Neural crest cell (in vitro differentiated cells): ENCODE measurements at places on chromosomes 6 and 20.
A peak's percentile ranks its signal among the peaks of the same experiment; 100 is the strongest.

DNA sequence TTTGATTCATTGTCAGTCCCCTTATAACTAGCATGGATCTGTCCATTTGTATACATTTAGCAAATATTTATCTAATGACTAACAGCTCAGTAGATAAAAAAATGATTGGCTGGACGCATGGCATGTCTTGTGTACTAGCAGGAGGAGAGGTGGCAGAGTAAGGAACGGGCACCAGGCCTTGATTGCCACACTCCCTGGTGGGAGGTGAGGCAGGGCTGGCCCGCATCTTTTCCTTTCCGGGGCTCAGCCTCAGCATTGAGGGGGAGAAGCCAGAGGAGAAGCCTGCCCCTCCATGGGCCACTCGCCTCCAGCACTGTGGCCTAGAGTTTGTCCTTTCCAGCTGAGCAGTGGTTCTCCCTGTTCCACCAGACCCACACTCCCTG is 84.9 kb upstream of the TMEM181 start:
- DNase-seq, result no peak

DNA sequence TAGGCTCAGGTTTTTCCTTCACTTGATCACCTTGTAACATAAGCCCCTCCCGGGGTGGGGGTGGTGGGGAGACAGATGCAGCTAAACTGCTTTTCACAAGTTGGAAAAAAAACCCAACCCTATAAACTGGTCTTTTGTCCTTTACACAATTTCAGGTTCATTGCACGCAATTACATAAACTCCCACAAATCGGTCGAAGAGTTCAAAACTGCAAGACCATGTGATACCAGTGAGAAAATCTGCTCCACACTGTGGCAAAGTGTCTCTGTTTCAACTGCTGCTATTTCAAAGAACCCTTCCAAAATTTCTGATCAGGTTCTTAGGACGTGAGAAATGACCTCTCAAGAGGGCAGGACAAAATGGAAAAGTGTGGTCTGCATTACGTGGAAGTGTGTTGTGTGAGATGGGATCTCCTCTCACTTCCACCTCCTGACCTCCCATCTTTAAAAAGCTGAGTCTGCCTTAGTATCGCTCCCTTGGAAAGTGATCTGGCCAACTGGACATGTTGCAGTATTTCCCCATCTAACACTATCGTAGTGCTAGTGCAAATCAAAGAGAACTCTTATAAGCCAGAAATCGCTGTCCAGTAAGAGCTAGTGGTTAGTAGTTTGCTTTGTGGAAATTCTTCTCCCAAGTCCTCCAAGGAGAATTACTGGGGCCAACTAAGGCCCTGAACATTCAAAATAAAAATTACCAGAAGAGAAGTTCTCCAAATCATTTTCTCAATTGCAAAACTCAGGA is 60.1 kb downstream of the PRND start:
- DNase-seq, result no peak

DNA sequence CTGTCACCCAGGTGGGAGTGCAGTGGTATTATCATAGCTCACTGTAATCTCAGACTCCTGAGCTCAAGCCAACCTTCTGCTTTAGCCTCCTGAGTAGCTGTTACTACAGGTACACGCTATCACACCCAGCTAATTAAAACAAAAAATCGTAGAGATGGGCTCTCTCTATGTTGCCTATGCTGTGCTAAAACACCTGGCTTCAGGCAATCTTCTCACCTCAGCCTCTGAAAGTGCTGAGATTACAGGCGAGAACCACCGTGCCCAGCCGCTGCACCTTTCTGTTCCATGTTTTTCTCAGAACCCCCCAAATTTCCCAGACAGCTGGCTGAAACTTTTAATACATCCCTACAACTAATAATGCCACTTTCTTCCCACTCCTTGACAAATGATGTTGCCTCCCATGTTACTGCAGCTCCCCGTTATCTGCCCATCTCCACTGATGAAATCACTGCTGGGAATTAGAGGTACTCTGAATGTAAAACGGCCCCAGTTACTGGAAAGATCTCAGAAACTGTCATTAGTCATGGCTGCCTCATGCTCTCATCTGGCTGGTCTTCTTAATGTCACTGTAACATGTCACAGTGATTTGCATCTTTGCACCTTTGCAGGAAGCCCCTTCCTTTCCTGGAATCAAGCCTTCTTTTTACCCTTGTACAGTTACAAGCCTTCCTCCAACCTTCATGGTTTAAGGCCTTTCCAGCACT is 697.5 kb downstream of the PRKN start:
- DNase-seq, result no peak

GRCh38 chr6:55913228-55914195 is 38.1 kb upstream of the BMP5 start:
- no peak for DNase-seq

- no peak for DNase-seq
Measured at GRCh38 chr6:5684320-5685053, 322.2 kb downstream of the NRN1 start.

- no peak for DNase-seq
Measured at GRCh38 chr6:130838951-130839350, 11.7 kb downstream of the SMLR1 start.

DNA sequence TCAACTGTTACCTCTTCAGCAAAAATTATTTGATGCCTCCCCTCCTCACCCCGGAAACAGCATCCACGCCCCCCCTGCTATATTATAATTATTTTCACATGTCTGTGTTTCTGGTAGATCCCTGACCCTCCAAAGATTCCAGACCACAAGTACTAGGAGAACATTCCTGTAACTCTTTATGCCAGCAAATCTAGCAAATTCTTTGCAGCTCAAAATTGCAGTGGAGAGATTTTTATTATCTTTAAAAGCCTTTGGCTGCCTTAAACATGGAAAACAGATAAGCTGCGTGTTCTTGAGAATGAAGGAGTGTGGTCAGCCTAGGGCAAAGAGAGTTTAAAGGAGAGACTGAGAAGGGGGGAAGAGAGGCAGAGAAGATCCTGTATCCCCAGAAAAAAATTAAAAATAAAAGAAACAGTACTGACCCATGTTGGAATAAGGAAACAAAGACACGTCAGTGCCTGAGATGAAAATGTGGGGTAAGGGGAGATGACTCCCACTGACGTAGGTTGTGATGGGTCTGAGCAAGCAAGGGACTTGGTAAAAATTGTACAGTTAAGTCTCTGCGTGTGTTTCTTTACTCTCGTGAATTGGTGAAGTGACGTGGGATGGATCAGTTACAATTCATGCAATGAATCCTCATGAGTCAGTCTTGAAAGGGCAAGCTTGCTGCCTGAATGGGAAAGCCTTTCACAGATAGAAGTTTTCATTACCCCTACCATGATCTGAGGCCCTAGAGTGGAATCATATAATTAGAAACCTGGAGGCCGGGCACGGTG is 8.3 kb downstream of the ID4 start:
- no peak for DNase-seq

DNA sequence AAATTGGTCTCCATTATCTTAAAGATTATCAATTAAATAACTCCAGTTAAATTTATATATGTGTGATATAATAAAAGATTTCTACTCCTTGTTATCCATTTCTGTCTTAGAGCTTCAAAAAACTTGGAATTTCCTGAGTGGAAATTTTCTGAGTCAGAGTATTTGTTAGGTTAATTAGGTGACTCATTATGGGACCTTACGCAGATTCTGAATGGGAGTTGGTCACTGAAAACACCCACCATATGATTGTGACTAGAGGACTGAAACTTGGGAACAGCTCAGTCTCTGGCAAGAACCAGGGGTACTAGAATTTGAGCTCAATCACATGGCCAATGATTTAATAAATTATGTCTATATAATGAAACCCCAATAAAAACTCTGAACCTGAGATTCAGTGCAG is 125.4 kb upstream of the HMGCLL1 start:
- no peak for DNase-seq

DNA sequence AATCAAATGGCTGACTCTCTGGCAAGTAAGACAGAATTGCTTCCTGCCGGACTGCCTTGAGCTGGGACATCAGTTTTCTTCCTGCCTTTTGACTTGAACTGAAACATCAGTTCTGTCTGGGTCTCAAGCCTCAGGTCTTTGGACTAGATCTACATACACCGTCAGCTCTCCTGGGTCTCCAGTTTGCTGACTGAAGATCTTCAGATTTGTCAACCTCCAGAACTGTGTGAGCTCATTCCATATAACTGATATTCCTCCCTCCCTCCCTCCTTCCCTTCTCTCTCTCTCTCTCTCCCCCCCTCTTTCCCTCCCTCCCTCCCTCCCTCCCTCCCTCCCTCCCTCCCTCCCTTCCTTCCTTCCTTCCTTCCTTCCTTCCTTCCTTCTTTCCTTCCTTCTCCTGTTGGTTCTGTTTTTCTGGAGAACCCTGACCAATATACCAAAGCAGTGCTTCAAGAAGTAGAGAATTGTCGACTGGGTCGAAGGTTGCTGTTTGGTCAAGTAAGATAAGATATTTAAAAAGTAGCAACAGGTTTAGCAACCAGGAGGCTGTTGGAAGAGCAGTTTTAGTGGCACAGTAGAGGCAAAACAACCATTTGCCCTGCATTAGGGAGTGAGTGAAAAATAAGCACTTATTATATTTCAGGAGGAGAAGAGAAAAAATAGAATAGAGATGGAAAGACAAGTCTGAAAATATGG is 33.1 kb upstream of the CMTR1 start:
- no peak for DNase-seq

- no peak for DNase-seq
Measured at GRCh38 chr6:97305414-97306066, 22.5 kb upstream of the MMS22L start.

DNA sequence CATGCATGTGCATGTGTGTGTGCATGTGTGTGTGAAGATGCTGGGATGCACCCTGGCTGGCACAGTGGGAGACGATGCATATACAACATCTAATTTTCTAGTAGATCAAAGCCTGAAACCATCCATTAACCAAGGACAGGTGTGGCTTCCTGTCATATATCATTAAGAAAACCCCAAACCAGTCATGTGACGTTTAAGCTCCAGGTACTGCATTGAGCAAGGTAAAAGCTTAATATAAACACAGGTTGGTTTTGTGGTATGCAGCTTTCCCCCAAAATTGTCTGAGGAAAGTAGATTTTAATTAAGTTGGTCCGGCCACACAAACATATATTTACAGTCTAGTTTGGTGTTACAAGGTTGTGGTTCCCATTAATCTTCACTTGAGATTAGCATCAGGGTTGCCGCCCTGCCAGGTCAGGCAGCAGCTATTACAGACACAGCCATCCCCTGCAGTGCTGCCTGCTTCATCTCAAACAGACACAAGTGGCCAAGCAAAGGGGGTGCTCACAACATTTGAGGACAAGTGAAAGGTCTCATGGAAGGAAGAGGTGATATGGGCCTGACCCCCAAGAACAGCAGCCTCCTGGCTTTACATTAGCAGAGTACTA is 48.6 kb upstream of the NAA20 start:
- no peak for DNase-seq

- DNase-seq, result no peak
Measured at GRCh38 chr6:11211254-11211653, 21.2 kb downstream of the NEDD9 start.

- no peak for DNase-seq
Measured at GRCh38 chr6:44976677-44977641, 351.2 kb upstream of the RUNX2 start.

DNA sequence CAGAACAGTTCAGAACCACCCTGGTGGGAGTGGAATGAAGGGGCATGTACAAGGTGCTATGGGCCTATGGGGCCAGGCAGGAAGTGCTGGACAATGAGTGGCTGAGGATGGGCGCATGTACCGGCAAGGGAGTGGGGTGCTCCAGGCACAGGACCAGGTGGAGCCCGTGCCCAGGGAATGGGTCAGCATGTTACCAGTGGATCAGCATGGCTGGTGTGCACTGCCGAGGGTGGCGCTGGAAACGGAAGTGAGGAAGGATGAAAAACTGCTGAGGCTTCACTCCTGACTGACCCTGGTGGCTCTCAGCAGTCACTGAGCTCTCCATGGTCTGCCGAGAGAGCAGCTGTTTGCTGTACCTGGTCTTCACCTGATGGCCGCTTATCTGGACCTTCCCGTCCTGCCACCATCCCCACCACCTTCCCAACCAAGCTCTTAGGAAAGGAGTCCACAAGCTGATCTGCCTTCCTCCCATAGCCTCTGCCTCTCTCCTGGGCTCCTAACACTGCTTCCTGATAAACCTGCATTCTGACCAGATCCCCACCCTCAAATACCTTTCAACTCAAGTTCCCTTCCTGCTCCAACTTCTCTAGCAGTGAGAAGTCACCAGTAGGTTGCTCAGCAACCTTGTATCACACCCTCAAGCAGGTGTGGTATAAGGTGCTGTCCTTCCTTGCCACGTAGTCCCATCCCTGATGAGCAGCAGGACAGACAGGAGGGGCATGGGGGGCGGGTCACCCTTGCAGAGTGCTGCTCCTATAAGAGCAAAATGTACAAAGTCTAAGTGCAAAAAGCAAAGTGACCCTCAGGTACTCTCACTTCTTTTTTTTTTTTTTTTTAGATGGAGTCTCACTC is 7.1 kb downstream of the UQCC2 start:
- no peak for DNase-seq

GRCh38 chr6:142551274-142551811 is 249.5 kb downstream of the ADGRG6 start:
- no peak for DNase-seq

DNA sequence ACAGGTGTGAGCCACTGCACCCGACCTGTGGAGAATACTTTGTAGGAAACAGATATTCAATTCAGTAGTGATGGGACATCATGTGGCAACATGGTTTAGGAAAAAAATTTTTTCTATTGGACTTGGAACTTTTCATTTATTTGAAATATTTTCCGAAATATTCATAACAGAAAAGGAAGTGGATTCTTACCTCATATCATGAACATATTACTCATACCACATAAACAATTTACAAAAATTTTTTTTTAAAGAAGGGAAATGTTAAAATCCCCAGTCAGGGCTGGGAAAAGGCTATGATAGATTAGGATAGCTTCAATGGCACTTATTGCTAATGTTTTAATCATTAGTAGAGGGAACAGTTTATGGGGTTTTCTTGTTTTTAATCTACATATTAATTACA is 6.8 kb upstream of the ALDH8A1 start:
- DNase-seq, result no peak

- DNase-seq, result no peak
Measured at GRCh38 chr6:139330306-139330705, 38.5 kb upstream of the TXLNB start.

- no peak for DNase-seq
Measured at GRCh38 chr6:42402184-42402583, 49.5 kb downstream of the TRERF1 start.

GRCh38 chr6:168826726-168827585 is 386.0 kb downstream of the SMOC2 start:
- DNase-seq, result no peak

- DNase-seq, result peak; percentile 46
Measured at GRCh38 chr20:1171461-1172093, 13.2 kb downstream of the TMEM74B start.
